ENCODE measurements at places on chromosomes 5 and 9.

- DNase-seq, result no peak
These were observed 17.8 kb upstream of the LAMC3 start for GRCh38 chr9:130990978-130991777.

DNA sequence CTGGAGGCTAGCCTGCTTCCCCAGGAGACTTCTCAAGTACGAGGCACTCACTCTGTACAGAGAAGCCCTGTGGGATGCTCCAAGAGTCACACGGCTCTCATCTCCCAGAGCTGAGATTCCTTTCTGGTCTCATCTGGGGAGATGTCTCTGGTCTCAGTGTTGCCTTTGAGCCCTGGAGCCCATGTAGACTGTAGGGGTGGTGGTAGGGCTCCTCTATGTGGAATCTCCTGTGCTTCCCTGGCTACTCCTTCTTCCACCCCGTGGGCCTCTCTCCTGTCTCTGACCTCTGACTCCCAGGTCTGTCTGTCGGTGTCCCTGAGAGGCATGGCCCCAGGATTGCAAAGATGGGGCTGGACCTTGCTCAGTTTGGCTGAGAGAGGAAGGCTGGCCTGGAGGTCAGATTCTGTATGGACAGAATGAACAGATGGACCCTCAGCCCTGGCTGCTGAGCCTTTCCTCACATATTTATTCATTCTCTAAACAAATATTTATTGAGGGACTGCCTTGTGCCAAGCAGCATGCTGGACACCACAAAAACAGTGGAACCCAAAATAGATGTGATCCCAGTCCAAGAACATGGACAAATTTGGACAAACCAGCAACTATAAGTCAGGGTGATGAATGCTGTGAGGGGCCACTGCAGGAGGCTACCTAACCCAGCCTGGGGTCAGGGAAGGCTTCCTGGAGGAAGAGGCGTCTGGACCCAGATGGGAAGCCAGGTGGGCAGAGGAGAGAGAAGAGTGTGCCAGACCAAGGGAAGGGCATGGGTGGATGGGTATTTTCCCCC is 2.6 kb downstream of the CCL19 start:
- DNase-seq, result no peak

GRCh38 chr5:139646912-139647505 is 1.1 kb upstream of the CXXC5 start:
- DNase-seq, result no peak

GRCh38 chr5:174970502-174970901 is 246.1 kb downstream of the MSX2 start:
- no peak for DNase-seq

- no peak for DNase-seq
These were observed 120.5 kb upstream of the BOD1 start for GRCh38 chr5:173736923-173737412.

- DNase-seq, result no peak
These were observed 19.3 kb upstream of the CDKN2B start for GRCh38 chr9:22028394-22028793.

GRCh38 chr5:75342836-75343235 is 5.8 kb downstream of the HMGCR start:
- no peak for DNase-seq

DNA sequence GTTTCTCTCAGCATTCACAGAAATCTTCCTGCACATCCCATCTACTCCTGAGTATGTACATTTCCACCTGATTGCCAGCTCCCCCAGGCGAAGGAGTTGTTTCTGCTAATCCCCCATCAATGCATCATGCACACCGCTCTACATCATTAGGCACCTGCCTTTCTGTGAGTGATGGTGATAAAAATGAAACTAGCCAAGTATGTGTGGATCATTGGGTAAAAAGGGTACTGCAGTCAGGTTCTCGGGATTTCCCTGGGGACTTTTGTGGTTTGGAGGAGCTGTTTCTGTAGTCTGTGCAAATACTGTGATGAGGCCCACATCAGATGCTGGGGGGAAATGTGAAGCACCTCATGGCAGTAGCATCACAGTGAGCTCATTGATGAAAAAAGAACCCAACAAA is 30.4 kb downstream of the CAMK4 start:
- peak; percentile 77 for DNase-seq

GRCh38 chr9:99725852-99726251 is 95.8 kb upstream of the NR4A3 start:
- no peak for DNase-seq

GRCh38 chr9:6711403-6711802 is 46.4 kb upstream of the KDM4C start:
- no peak for DNase-seq

DNA sequence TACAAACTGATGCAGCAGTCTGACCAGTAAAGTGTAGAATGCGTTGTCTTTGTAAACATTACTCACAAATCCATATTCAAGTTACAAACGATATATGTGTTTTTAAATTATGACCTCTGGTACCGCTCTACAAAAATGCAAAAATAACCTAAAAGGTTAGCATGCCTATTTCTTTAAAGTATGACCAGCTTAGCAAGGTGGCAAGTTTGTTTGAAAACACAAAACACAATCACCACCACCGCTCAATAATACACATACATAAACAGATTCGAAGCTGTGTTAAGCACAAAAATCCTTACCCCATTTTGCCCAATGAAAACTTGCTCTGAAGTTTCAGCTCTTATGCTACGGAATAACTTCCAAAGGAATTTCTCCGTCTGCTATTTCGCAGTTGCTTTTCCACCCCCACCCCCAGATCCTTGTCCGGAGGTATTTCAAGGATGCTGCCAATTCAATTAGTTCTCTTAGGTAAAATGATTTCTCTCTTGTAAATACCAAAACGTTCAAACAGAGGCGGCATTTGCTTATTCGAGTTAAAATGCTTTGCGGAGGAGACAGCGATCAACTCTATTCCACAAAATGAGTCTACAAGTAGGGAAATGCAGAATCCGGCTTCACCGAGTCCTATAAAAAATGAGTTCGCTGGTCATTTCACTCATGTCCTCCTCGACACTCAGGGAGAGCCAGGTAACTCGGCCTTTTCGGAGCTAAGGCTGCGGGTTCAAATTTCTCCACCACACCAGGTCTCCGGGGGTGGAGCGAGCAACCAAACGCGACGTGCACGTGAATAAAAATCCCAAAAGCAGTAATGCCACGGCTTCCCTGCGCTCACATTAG is 1.2 kb downstream of the HOMER1 start:
- peak; percentile 13 for DNase-seq

- no peak for DNase-seq
These were observed 340.2 kb downstream of the ARRDC3 start for GRCh38 chr5:91042936-91043255.

DNA sequence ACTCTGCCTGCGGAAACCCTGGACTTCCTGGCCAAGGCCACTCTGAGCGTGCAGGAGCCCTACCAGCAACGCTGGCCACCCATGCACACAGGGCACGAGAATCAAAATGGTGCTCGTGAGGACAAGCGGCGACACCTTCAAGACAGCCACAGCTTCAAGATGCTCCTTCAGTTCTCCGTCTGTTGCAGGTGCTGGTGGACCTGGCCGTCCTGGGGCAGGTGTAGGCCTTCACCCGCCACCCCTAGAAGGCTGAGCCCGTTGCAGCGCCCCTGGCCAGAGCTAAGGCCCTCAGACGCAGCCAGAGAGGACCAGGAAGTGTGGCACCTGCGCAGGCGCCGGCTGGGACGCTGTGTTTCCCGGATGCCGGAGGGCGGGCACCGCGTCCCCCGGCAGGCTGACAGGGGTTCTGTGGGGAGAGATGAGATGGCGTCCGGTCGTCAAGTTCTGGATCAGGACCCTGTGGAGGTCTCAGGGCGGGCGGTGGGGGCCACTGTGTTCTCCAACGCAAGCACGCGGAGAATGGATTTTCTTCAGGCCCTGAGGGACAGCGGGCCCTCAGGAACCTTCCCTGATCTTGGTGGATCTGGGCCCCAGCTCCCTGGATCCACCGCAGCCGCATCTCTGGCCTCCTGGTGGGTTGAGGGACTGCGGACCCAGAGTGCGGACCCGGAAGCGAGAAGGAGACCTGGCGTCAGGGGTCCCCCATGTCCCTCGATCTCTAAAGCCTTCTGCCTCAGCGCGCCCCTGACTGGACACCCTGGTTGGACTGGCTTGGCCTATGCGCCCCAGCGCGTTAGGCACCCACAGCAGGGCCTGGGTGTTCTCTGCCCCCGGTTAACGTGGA is 1770.8 kb upstream of the CDH9 start:
- no peak for DNase-seq
